ENCODE measurements at places on chromosomes 2 and 18.

- DNase-seq = no peak
These were observed 48.8 kb downstream of the CABYR start for GRCh38 chr18:24187689-24188088.

- no peak for DNase-seq
These were observed 49.0 kb upstream of the DSG1 start for GRCh38 chr18:31268985-31269406.

DNA sequence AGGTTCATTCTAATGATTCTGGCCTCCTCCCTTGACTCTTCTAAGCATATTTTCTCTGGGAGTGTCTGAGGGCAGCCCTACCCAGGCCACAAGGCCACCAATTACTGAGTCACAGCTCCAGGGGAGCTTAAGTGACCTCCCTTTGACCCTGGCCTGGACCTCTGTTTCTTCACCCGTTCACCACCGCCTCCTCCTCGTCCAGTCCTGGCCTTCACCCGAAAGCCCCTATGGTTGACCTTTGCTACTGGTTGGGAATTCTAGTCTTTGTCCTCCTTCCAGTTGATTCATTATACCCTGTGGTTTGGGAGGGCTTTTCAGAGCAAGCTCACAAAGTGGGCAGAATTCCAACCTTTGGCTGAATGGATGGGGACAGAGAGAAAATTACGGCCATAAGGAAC, 72.6 kb downstream of the NRP2 start:
- DNase-seq = no peak

- no peak for DNase-seq
These were observed 283.2 kb downstream of the INSIG2 start for GRCh38 chr2:118371515-118371914.

DNA sequence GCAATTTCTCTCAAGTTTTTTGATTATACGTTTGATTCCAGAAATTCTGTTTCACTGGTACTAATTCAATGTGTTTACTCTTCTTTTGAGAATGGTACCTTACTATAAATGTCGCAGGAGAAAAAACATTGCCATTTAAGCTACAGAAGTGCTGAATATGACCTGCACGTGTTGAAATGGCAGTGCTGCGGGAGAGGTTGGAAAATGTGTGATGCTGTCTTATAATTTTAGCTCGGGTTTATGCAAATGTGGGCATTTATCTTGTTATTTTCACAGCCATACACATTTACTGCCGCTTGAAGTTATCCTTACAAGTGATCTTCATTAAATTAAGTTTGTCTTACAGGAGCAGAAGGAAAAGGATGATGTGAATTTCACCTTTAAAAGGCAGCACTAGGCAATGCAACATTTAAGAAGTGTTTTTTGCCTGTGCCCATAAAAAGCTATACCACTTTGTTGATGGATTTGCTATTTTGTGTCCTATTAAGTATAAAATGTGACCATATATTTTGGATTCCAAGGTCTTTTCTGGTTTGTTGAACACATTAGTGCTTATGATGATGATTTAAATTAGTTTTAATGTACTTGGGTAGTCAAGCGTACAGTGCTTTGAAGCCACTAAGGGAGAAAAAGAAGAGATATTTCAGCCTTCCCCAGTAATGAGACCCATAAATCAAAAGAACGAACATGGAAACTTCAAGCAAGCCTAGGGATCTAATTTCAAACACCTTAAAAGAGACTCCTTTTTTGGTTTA, 112.1 kb downstream of the LTBP1 start:
- no peak for DNase-seq

DNA sequence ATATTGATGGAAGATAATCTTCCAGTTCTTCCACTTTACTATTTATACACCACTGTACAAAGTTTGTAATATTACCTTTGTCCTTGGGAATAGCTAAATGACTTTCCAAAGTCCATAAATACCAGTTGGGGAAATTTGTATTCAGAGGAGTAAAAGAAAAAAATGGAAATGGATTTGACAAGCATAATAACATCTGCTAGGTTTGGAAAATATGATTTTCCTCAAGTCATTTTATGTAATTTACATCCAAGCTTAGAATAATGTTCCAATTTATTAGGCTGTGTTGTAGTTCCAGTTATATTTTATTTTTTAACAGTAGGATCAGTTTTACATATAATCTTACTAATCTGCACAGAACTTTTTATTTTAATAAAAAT, 563.0 kb upstream of the PKDCC start:
- DNase-seq = no peak

GRCh38 chr2:11910971-11911370, 164.5 kb downstream of the LPIN1 start:
- DNase-seq = no peak

GRCh38 chr2:239047420-239047819, 199.5 kb downstream of the TWIST2 start:
- no peak for DNase-seq

GRCh38 chr18:69651243-69651642, 250.6 kb downstream of the DOK6 start:
- DNase-seq = no peak

DNA sequence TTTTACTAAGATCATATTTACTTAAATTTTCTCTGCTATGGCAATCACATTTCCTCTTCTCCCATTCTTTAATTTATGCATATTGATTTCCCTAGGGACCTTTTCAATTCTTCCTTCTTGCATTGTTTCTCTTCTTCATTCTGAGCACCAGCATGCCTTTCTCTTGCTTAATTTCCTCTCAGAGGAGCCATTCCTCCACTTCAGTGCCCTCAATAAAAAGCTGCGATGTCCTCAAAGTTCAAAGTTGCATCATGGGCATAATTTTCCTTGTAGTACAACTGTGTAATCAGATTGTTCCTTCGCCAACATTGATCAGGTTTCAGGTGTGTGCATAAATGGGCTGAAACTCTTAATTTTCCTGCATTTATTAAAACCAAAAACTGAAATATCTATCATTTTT, 21.8 kb upstream of the CD226 start:
- no peak for DNase-seq

- DNase-seq = no peak
These were observed 948.5 kb downstream of the SLC4A3 start for GRCh38 chr2:220575963-220576362.

DNA sequence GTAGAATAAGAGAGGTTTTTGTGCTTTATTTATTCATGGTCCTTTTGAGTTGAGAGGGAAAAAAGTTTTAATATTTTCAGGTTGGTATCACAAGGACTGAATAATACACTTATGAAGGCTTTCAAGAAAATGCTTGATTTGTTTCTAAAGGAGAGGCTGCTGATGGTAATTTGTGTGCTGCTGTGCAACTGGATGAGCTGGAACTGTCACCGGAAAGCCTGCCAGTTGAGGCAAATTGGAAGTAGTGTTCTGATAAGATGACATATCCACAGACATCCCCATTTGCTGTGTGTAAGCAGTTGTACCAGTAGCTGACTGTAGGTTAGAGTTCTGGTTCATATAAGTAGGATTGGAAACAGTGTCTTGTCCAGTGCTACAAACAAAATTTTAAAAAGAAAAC, 21.6 kb upstream of the CACNB4 start:
- no peak for DNase-seq

DNA sequence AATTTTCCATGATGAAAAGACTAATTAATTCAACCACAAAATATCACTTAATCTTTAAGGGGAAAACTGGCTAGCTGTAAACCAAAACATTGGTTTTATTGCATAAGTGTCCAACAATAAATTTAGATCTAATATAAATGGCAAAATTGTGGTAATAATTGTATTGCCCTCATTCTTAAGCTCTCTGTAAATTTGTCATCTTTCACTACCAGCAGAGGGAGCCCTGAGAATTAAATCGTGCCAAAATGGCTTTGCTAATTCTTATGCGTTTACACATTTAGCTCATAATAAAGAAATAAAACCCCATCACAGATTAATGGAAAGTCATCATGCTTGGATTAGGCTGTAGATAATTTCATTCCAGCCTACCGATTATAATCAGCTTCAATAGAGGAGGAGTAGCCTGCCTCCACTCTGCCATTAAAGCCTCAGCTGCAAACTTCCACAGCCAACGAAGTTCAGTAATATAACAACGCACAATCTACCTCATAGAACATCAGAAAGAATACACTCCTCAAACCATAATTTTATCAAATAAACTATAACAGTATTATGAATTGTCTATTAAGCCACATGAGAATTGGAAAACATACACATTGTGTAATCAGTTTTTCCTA, 70.0 kb upstream of the ATP5MC3 start:
- peak; percentile 24 for DNase-seq

DNA sequence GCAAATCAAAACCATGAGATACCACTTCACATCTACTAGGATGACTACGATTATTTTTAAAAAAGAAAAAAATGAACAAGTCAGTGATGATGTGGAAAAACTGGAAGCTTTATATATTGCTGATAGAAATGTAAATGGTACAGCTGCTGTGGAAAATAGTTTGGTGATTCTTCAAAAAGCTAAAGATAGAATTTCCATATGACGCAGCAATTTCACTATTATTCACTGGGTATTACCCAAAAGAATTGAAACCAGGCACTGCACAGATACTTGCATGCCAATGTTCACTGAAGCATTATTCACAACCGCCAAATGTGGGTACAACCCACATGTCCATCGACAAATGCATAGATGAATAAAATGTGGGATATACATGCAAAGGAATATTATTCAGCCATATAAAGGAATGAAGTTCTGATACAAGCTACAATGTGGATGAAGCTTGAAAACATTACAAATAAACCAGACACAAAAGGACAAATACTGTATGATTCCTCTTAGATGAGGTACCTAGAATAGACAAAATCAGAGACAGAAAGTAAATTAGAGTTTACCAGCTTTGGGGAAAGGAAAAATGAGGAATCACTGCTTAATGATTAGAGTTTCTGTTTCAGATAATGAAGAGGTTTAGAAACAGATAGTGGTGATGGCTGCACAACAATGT, 11.1 kb downstream of the RTTN start:
- no peak for DNase-seq

DNA sequence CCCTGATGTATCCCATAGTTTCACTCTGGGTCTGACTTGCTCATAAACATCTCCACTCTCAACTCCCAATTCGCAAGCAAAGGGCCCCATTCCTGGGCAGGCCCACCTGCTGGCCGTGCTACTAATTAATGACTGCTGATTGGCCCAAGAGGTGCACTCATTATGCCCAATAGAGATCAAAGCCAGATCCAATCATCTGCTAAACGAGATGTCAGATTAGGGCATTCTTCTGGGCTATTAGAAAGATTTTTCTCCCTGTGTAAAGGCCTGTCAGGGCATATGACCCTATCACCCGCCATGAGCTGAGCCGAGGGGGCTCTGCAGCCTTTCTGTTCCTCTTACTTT, 103.4 kb upstream of the HAAO start:
- no peak for DNase-seq

- DNase-seq = no peak
These were observed 42.9 kb upstream of the SH3RF3 start for GRCh38 chr2:109085912-109086742.

GRCh38 chr2:226307487-226308322, 491.9 kb downstream of the IRS1 start:
- no peak for DNase-seq

DNA sequence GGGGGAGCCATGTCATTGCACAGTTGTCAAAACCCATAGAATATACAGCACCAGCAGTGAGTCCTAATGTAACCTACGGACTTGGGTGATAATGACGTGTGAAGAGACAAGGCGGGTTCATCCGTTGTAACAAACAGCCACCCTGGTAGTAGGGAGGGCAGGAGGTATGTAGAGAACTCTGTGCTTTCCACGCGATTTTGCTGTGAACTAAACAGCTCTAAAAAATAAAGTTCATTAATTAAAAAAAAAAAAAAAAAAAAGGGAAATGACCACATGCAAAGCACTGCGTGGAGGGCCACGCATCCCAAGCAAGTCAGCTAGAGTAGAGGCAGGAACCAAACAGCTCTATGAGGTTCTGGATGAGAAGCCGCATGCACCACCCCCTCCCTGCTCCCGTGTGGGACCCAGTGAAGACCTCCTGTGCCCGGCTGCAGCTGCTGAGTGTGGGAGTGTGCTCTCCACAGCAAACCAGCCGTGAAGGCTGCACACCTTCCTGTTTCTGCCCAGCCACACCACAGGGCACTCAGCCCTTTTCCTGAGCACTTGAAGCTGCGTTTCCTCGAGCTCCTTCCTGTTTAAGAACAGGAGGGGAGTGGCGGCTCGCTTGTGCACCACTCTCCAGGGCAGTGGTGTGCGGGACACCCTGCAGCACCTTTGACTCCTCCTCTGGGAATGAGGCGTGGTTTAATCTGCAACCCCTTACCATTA, 65.6 kb downstream of the ODC1 start:
- DNase-seq = peak; percentile 51

DNA sequence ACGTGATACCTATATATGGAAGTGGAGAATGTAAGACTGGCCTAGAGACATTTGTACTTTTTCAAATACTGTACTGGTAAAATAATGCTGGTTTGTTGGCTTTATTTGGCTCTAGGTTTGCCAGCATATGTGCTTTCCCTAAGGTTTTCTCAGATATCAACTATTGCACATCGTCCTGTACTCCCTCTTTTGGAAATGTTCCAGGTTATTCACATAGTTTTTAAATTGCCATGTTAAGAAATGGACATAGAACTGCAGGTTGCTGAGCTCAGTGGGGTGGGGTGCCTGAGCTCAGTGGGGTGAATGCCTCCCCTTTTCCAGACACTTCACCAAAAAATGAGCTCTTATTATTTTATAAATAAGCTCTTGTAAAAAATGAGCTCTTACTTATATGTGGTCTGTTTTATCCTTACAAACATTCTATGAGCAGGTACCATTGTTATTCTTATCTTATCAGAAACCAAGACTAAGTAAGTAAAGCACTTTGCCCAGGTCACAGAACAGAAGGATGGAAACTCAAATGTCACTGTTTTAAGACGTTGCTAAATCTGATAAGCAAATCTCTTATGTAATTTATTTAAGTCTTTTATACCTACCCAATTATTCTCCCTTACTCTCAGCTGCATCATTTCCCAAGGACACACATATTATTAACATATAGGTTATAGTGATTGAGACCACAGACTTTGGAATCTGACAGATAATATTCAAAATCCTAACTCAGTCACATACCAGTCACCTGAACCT, 99.0 kb downstream of the CPS1 start:
- DNase-seq = no peak

GRCh38 chr2:226130192-226130591, 669.4 kb downstream of the IRS1 start:
- DNase-seq = no peak

DNA sequence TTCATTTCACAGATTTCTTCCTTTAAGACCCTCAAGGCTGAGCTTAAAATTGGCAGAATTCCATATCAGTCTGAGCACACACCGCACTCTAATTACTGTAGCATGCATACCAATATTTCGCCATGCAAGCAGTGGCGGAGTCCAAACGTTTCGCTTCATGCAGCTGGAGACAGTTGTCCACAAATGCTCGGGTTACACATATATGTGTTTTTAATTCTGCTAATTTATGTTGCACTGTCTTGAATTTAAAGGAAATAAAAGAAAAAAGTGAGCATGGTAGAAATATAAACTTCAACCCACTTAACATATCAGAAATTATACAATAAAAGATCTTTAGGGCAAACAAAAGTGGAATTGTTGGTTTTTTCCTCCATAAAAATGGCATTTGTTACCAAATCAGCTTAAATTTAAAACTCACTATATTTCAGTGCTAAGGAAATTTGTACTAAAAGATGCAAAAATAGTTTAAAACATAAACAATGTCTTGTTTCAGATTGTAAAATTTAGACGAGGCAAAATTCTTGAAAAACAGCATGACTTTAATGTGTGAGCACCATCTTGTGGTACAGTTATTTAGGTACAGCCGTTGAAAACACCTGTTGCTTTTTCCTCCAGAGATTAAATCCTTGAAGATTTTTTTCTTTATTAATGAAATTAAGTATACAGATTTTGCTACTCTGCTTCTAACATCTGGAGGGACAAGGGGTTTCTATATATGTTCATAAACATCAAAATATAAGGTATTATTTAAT, 24.1 kb upstream of the KANSL1L start:
- peak; percentile 53 for DNase-seq

GRCh38 chr2:159828738-159829137, 30.7 kb upstream of the CD302 start:
- no peak for DNase-seq

Data from CD4-positive, alpha-beta T cell treated with Interleukin-12 subunit alpha and Interleukin-12 subunit beta, for 1 hour (primary cell).